Stimulated activated CD8-positive, alpha-beta memory T cell treated with anti-CD3 and anti-CD28 coated beads, Interleukin-4, amount 100 ng/mL, for 1 hour (primary cell): ENCODE measurements at places on chromosomes 11 and 22.

- DNase-seq: no peak
Observed at GRCh38 chr11:72856551-72857345, 42.5 kb downstream of the ATG16L2 start.

GRCh38 chr11:3775736-3776406 lies 21.5 kb downstream of the NUP98 start:
- DNase-seq: no peak

DNA sequence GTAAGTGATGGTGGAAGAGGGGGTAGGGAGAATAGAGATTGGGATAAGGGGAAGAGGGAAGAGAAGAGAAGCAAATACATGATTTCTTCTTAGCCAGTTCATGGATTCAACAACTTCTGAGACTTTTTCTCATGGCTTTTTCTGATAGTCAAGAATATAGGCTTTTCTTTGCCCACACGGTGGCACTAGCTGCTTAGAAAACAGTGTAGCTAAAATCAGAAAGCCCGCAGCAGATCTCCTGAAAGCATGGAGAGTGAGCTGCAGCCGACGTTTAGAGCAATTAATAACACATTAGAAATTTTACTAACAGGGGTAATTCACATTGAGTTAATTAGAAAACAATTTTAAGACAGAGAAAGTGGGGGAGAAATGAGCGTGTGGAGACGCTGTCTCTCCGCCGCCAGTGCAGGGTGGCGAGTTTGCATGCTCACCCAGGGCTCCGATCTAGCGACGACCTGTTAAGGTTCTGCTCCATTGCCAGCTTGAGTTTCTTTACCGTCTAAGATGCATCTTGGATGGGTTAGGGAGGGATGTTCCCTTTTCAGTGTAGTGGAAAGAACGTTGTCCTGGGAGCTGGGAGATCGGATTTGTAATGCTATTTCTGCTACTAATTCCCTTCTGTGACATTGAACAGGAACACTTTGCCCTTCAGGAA lies 3.3 kb upstream of the RAG1 start:
- DNase-seq: no peak

GRCh38 chr11:71184421-71185210 lies 67.8 kb downstream of the SHANK2 start:
- DNase-seq: no peak

- DNase-seq: no peak
Observed at GRCh38 chr22:26097840-26098239, 71.4 kb upstream of the SEZ6L start.

- no peak for DNase-seq
Observed at GRCh38 chr11:122984186-122985011, 2.8 kb upstream of the BSX start.

DNA sequence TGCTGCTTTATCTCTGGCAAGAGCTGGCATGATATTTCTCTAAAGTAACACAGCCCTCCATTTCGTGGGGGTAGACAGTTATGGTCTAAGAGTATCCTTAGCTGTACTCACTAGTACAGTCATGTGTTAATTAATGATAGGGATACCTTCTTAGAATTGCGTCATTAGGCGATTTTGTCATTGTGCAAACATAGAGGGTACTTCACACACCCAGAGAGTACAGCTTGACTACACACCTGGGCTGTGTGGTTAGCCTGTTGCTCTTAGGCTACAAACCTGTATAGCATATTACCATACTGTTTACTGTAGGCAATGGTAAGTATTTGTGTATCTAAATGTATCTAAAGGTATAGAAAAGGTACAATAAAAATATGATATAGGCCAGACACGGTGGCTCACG lies 17.0 kb downstream of the XRCC6 start:
- no peak for DNase-seq

GRCh38 chr11:118846181-118846935 lies 37.3 kb upstream of the CXCR5 start:
- DNase-seq: no peak

DNA sequence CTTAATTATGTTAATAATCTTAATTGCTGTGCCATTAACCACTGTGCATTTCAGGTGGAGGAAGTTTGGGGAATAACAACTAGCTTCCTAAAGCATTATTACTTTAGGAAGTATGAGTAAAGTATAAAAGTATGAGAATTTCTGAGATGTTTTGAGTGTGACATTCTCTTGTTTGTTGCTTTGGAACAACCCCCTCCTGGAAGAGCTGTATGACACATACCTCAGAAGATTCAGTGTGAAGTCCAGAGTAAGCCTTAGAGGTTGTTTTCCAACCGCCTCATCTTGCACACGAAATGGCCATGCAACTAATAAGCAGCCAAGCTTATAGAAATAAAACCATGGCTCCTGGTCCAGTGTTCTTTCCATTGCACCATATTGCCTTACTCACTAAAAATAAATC lies 21.7 kb downstream of the CCDC81 start:
- DNase-seq: no peak

GRCh38 chr22:27651486-27651885 lies 150.1 kb downstream of the MN1 start:
- DNase-seq: no peak

- peak; percentile 65 for DNase-seq
Observed at GRCh38 chr22:42661985-42662831, 13.0 kb upstream of the CYB5R3 start.

GRCh38 chr22:23898006-23898974 lies 4.1 kb downstream of the MIF start:
- no peak for DNase-seq

DNA sequence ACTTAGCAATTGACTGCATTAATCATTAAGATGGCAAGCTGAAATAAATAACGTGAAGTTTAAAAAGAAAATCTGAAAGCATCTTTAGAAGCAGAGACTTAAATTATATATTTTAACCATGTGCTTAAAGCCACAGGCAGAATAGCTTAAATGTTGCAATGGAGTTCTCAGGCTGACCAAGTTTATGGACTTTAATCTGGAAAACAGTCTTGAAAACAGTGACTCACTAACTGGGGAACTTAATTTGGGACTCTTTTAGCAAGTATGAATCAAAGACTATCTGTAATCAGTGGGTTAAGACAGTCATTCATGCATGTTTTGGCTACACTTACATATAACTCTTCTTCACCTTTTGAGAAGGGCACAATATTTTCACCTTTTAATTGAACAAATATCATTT lies 12.6 kb upstream of the GLYATL1 start:
- no peak for DNase-seq

DNA sequence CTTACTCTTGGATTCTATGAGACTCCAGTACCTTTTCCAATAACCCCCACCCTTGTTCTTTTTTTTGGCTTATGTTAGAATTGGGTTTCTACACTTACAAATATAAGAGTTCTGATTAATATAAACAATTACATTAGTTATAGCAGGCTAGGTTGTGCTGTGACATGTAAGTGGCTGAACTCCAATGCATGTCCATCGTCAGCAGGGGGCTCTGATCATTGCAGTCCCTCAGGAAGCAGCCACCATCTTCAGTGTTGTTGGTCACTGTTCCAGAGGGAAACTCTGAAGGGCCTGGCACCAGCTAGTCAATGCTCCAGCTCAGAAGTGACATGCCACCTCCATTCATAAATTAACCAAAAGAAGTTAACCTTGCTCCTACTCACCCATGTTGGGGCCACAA lies 5.6 kb downstream of the LIPT2 start:
- no peak for DNase-seq

DNA sequence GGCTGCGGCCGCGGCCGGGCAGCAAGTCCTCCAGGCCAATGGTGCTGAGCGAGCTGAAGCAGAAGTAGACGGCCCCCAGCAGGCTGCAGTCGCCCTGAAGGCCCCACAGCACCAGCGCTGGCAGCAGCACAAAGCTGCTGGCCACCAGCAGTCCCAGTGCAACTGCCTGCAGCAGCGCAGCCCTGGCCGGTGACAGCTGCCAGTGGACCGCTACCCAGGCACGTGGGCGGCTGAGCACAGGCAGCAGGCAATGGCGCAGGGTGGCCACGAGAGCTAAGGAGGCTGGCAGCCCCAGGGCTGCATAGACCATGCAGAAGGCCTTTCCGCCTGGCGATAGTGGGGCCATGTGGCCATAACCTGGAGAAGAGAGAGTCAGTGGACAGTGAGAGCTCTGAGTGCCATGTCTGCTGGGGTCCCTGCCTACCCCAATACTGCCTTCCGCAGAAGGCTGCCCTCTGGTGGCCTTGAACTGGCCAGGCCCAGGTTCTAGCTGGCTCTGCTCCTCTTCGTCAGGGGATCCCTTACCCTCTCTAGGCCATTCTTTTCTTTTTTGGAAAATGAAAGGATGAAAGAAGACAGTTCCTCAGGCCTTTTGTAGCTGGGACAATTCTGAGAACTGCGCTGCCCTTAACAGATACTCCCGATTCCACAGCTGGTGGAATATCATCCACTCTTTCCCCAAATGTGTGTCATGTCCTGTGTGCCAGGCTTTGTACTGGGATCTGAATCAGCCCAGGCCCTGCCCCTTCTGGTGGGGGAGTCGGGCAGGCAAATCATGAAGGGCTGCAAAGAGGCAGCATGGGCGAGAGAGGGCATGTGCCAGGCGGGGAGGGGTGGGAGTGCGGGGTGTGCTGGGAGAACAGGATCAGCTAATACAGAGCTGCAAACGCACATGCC lies 1.8 kb downstream of the KCNK7 start:
- no peak for DNase-seq

DNA sequence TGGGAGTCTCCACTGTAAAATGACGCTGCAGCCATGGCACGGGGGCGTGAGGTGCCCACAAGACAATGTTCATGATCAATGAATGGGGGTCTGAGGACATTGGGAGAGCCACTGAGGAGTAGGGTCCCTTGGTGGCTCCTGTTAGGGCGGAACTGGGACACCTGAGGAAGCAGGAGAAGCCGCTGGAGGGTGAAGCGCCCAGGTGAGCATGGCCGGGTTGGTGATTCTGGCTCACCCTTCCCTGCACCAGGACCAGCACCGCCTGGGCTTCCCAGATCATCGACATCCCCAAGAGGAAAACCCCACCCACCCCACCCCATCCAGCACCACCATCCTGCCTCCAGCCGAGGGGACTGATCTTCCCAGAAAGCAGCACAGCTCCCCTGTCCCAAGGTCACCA lies 30.6 kb downstream of the SHANK2 start:
- DNase-seq: no peak

DNA sequence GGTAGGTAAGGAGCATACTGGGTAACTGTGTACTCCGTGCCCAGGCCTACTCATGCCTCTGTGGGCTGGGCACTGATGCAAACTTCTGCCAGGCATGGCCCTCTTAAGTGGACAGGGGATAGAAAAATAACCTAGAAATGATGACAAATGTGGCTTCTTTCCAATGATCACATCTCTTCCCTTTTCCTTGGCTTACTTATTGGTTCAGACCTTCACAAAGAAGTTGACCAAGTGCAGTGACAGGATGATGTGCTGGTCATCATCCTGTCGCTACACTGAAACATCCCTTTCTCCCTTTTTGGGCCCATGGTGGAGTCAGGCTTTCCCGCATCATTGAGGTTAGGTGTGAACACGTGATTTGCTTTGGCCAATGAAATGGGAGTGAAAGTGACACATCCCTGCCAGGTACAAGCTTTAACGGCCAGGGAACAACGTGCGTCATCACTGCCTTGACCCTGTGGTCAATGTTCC lies 31.8 kb upstream of the APOBEC3A start:
- DNase-seq: no peak

DNA sequence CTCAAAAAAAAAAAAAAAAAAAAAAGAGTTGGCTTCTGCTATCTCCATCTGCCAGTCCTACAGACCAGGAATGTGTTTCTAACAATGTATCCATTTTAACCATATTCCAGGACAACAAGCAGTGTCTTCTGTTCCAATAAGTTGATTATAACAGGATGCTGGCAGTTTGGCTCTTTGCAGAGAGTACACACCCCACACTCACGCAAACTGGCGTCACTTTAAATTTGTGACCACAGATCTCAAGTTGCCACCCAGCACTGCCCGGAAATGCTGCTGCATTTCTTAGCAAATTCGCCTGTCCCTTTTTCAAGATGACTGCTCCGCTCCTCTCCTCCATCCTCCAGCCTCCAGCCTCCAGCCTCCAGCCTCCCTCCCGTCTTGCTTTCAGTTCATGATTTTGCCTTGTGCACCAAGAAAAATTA lies 44.3 kb downstream of the SCGB1A1 start:
- no peak for DNase-seq

DNA sequence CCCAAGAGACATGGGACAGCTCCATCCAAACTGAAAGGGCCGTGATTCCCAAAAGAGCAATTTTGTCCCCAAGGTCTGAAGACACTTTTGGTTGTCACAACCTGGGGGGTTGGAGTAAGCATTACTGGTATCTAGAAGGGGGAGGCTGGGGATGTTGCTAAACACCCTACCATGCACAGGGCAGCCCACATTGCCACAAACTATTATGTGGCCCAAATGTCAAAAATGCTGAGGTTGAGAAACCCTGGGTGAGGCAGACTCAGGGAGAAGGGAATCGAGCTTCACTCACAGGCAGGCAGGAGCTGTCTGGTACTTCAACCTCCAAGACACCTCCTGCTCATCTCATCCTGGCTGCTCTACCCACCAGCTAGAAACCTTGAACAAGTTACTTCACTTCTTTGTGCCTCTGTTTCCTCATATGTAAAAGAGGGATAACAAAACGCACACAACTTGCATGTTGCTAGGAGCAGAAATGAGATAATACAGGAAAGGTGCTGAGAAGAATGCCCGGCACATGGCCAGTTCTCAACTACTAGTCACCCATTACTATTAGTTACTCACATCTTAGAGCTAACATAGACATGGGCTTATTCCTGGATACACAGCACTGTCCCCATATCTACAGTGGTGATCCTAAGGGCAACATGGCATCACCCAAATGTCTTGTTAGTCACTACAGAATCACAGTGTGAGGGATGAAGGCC lies 8.8 kb downstream of the SERPIND1 start:
- DNase-seq: no peak

DNA sequence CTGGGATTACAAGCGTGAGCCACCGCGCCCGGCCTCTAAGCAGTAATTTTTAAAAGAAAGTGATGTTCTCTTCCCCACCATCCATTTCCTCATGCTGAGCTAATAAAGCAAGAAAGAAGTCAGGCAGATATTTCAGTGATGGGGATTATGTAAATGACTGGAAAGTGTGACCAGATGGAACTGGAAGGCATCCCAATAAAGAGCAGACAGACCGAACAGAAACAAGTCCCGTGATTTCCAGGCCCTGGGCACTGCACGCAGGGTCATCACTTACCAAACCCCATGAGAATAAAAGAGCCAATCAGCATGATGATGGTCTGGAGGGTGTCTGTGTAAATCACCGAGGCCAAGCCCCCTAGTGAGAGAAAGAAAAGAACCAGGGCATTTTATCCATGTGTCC lies 18.2 kb downstream of the SLC5A4 start:
- DNase-seq: no peak

DNA sequence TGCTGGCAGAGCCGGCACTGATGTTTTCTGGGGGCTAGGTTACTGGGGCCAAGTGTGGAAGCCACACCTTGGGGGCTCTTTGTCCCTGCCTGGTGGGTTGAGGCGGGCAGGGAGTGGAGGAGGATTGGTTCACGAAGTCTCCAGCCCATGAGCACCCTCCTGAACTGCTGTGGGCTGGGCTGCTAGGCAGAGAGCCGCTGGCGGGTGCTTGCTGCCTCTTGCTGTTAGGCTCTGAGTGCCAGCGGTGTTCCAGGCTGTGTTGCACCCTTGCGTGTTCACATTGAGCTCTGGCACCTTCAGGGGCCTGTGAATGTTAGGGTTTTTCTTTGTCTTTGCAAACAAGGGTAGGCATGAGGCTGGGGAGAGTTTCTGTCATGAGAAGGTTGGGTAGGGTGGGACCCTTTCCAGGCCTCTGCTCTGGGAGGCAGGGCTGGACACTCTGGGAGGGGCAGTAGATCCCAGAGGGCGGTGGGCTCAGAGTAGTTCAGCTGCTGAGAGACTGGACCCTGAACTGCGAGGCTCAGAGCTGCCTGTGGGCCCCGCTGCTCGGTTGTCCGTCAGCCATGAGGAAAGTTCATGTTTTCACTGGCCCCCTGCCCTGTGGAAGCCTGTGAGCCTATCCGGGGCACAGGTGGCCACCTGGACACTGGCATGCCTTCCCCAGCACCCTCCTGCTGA lies 24.0 kb upstream of the TMEM191C start:
- no peak for DNase-seq
